ENCODE measurements at places on chromosomes 1 and 21.

DNA sequence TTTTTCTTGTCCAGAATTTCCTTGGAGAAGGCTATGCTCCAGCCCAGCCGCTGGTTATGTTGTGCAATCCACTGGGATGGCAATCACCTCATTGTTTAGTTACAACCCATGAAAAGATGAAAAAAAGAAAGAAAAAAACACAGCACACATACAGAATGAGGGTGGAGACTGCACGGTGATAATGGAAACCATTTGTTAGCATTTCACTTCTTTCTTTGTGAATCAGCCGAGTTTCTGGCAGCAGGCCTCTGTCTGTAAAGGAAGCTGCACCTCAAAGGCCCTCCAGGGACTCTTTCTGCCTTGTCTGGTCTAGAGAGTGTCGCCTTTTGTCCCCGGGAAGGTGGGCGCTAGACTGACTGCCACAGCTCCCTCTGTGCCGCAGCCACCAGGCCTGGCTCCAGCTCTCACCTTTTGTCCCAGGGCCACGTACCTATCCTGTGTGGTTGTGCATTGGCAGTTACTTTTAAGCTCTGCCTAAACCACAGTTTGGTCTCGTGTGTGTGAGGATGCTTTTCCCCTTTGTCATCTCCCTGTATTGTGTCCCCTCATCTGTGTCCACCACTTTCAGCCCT lies 35.6 kb downstream of the NGF start:
- DNase-seq: no peak

DNA sequence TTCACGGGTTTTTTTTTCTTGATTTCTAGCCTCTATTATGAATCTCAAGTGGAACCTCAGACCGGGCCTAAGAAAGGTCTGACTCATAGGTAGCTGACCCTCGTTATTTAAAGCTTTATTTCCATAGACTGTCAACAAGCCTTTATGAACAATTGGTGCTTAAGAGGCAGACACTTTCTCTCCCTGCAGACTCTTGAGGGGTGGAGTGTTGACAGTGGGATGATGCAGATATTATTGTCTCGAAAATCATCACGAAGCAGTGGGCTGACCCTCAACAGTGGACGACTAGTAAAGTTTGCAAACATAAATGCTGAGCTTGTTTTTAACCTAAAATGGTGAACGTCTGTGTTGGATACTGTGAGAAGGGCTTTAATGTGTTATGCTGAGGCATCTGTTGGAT lies 1.8 kb downstream of the SFT2D2 start:
- no peak for DNase-seq

- DNase-seq: no peak
These were observed 32.9 kb upstream of the DOCK7 start for GRCh38 chr1:62720946-62721554.

DNA sequence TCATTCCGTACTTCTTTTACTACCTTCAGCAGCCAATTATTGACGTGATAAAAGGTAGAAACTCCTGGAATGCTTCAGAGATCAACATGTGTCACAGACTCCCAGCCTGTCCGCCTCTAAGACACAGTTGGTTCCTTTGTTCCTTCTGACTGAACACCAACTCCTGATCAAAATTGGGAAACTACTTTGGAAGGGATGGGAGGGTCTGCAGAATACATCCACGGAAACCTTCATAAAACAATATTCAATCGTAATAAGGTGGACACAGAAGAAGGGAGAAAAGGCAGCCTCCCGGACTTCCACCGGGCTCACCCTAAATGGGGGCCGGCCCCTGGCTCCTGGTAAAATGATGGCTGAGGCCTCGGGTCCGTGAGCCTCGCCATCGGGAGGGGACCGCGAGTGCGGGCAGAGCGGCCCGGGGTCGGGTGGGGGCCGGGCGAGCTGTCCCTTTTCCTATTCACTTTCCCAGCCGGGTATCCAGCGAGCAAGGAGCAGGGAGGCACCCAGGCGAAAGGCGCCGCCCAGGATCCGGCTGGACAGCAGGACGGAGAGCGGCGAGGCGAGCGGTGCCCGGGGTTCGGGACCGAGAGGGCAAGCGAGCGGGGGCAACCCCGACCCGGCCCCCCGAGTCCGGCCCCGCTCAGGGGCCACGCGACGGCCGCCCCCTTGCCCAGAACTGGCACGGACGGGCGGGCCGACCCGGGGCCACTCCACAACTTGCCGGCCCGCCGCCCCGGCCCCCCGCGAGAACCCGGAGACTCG lies 805 bp downstream of the NRIP1 start:
- no peak for DNase-seq

- no peak for DNase-seq
These were observed 97.4 kb downstream of the FAM78B start for GRCh38 chr1:166069390-166069789.

DNA sequence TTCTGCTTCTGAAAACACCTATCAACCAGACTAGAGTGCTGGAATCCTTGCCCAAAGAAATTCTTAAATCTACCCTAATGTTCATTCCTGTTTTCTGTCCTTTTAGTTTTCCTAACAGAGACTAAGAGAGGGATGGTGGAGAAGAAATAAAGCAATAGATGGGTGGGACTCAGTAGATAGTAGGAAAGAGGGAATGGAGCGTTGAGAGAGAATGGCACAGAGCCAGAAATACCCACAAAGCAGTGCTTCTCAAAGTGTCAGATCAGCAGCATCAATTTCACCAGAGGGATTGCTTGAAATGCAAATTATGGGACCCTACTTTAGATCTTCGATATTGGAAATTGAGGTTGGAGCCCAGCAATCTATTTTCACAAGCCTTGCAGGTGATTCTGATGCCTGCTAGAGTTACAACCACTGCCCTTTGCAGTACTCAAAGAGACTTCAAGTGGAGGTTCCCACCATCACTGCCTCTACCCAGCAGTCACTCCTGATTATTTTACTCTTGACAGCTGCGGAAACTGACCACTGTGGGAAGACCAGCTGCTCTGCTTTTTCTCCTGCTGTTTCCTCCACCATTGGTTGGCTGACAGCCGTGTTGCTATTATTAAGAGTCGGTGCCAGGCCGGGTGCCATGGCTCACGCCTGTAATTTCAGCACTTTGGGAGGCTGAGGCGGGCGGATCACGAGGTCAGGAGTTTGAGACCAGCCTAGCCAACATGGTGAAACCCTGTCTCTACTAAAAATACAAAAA lies 11.4 kb upstream of the PRPF3 start:
- DNase-seq: no peak
